Bladder microvascular endothelial cell (primary cell): ENCODE measurements at places on chromosomes 16 and 17. TPM values are rescaled to one million over a fixed set of nuclear protein-coding genes. Genes with fewer than 3 reads are reported as not detected.

DBNDD1 gene
- 1.5 and 17.5 TPM in 2 replicates for total RNA-seq

KRTAP2-3 gene
- not detected in 2 replicates for total RNA-seq

PNMT gene
- 0.31 and 0.49 TPM in 2 replicates for total RNA-seq

SMIM36 gene
- not detected in 2 replicates for total RNA-seq

CDRT15 gene
- total RNA-seq = not detected in 2 replicates

USH1G gene
- total RNA-seq = 0.16 TPM in 1 of 2 replicates, not detected in the other

ELMO3 gene
- 1.3 and 1.4 TPM in 2 replicates for total RNA-seq

CMTR2 gene
- total RNA-seq = 18.0 and 30.4 TPM in 2 replicates

CCL4 gene
- total RNA-seq = not detected in 2 replicates

KRTAP4-6 gene
- not detected in 2 replicates for total RNA-seq

SYT17 gene
- 1.4 and 1.5 TPM in 2 replicates for total RNA-seq
